ENCODE measurements at places on chromosomes 16 and 17. TPM values are rescaled to one million over a fixed set of nuclear protein-coding genes. Genes with fewer than 3 reads are reported as not detected.

The IRX3 gene
- 7.0 TPM for total RNA-seq

The KCNJ12 gene
- total RNA-seq, result 2.7 TPM

The GUCY2D gene
- not detected for total RNA-seq

The HSF5 gene
- total RNA-seq, result not detected

DNA sequence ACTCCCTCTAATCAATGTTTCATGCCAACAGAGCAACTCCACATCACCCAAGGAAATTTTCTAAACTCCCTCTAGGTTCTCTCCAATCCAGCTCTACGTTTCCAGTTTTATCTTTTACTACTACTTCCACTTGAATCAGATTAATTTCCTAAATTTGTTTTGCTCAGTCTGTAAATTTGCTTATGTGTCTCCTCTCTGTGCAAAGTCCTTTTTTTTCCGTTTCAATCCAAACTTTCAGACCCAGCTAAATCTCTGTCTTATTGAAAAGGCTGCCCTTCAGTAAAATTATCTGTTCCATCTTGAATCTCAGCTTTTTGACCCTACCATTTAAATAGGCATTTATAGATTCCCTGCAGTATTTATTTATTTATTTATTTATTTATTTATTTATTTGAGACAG, 61.4 kb upstream of the COX10 start:
- no peak for DNase-seq

DNA sequence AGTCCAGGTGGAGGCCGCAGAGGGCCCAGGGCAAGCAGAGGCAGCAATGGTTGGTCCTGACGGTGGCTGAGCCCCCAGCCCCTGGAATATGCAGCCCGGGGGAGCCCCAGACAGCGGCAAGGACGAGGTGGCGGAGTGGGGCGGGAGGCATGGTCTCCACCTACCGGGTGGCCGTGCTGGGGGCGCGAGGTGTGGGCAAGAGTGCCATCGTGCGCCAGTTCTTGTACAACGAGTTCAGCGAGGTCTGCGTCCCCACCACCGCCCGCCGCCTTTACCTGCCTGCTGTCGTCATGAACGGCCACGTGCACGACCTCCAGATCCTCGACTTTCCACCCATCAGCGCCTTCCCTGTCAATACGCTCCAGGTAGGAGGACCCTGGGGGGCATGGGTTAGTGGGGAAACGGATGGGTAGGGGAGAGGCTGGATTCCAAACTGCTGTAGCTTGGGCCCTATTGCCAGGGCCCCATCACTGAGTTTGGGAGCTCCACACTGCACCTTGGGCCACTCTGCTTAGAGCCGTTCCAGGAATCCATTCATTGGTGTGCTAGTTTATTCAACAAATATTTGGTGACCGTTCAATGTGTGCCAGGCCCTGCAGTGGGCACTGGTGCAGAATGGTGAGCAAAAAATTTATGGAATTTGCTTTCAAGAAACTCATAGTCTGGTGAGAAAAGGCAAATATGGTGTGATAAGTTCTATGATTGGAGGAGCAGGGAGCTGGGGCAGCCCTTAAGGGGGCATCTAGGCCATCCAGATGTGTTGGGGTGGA, 3.8 kb downstream of the RASL10B start:
- no peak for DNase-seq

- DNase-seq, result no peak
Observed at GRCh38 chr16:2432801-2433505, 3.7 kb downstream of the CCNF start.

DNA sequence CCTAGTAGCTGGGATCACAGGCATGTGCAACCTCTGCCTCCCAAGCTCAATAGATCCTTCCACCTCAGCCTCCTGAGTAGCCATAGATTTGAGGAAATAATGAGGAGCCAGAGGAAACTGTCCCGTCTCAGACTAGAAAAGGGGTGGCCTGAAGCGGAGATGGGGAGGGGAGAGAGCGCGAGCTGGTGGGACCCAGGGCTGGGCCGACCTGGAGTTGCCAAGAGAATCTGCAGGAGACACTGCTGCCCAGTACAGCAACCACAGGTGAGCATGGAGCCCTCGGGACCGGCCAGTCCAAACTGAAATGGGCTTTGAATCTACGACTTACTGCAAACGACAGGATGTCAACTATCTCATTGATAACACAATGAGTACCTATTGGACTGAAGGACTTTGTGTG, 24.3 kb downstream of the CD300A start:
- DNase-seq, result no peak

- DNase-seq, result no peak
Observed at GRCh38 chr17:72400488-72400827, 279.6 kb downstream of the SOX9 start.

DNA sequence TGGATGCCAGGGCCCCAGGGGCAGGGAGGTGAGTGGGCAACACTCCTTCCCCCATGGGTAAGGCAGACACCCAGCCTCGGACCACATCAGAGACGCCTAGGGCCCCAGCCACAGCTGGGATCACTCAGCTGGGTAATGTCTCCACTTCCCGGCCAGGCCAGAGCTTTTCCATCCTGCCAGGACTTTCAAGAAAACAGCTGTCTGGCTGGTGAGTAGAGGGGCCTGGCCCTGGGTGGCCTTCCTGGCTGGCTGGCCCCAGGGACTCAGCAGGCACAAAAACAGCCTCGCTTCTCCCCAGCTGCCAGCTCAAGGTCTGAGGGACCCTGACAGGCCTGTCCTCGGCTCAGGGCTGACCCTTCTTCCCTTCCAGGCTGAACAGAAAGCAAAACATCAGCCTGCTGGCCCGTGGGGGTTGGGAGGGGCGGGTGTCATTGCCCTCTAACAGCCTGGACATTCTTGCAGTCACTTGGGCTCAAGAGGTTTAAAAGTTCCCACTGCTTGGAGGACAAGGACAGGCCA, 45.3 kb upstream of the JPH3 start:
- DNase-seq, result no peak

All from Panc1 (cell line).